NCI-H1105 treated with DMSO at 0.1 percent for 48 hours (cell line): ENCODE measurements at places on chromosomes 12 and 14.

GRCh38 chr12:62288328-62288727 lies 28.1 kb downstream of the USP15 start:
- no peak for DNase-seq

DNA sequence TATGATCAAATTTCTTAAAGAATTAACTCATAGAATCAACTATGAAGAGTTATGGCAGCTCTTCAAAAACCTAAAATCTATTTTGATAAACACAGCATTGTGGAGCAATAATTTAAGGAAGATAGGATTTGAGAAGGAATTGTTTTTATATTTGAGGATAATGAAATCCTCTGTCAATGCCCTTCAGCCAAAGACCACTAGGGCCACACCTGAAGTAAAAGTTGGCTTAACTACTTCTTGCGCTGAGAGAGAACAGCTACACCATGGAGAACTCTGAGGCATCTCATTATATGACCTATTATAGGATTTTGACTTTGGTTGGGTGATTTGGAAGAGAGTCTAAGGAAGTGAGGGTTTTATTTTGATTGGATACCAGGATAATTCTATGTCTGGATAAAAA lies 237.2 kb downstream of the TMTC2 start:
- no peak for DNase-seq

DNA sequence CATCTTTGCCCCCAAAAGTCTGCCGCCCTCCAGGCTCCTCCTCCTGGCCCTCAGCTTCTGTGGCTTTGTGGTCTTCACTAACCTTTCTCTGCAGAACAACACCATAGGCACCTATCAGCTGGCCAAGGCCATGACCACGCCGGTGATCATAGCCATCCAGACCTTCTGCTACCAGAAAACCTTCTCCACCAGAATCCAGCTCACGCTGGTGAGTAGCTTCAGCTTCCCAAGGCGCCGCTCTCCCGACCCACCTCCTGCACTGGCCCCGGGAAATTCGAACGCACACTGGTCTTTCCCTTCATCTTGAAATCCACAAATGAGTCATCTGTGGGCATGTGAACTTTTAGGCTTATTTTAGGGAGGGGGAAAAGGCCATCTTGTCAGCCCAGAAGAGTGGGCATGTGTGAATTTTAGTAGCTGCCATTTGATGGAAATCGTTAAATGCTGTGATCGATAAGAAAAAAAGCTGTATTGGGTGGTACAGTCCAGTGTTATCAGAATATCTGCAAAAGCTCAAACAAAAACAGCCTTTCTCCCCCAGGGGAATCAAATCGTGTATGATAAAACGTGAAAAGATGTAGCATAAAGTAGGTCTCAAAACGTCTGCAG lies 700 bp downstream of the SLC35E3 start:
- DNase-seq = peak; percentile 47

GRCh38 chr14:94239406-94239805 lies 53.7 kb downstream of the SERPINA10 start:
- DNase-seq = no peak

GRCh38 chr14:103257211-103257962 lies 76.7 kb upstream of the EIF5 start:
- peak; percentile 7 for DNase-seq

DNA sequence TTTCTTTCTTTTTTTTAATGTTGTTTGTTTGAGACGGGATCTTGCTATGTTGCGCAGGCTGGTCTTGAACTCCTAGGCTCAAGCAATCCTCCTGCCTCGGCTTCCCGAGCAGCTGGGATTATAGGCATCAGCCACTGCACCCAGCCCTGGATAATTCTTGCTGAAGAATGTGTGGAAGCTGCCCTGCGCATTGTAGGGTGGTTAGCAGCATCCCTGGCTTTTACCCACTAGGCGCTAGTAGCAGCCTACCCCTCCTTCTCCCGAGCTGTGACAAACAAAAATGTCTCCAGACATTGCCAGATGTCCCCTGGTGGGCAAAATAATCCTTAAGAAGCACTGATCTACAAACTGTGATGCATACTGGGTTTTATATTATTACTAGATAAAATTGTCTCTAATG lies 6.6 kb downstream of the DCAF4 start:
- DNase-seq = no peak

GRCh38 chr12:130164936-130165335 lies 2.7 kb downstream of the FZD10 start:
- no peak for DNase-seq

- DNase-seq = no peak
Measured at GRCh38 chr12:44457465-44457864, 418.6 kb downstream of the NELL2 start.

- DNase-seq = no peak
Measured at GRCh38 chr12:48163150-48163747, 5.9 kb upstream of the ASB8 start.

GRCh38 chr12:124694250-124694649 lies 126.8 kb upstream of the NCOR2 start:
- no peak for DNase-seq

DNA sequence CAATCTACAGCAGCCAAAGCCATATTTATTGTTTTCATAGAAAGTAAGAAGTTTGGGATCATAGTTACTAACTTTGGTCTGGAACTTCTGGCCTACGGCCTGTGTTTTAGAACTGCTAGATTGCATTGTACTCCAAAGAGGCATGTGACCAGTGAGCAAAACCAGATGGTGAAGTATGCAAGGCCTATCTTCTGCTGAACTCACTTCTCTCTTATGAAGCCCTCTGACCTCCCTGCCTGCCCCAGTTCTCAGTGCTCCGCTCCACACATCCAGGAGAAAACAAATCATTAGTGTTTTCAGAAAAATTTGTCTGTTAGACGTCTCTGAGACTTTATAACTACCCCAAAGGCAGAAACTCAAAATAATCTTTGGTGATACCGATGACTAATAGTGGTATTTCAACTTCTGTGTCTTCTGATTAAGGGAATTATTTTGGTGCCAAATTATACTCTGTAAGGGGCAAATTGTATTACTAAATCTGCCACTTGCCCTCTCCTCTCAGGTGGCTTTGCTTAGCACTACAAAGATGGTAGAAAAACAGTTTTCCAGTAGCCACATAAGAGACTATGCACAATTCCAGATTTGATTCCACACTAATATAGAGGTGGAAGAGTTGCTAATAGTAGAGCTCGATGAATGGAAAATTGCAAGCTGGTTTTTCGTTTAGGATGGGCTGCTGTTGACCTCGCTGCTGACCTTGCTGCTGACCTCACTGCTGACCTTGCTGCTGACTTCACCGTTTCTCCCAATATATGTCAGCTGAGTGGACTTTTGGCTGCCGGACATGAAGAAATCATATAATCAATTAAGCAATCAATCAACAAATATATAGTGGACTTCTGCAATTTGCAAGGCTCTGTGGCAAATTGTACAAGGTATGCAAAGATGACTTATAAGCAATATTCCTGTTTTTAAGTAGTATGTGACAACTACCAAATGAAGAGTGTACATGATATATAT lies 147.5 kb downstream of the KITLG start:
- no peak for DNase-seq

DNA sequence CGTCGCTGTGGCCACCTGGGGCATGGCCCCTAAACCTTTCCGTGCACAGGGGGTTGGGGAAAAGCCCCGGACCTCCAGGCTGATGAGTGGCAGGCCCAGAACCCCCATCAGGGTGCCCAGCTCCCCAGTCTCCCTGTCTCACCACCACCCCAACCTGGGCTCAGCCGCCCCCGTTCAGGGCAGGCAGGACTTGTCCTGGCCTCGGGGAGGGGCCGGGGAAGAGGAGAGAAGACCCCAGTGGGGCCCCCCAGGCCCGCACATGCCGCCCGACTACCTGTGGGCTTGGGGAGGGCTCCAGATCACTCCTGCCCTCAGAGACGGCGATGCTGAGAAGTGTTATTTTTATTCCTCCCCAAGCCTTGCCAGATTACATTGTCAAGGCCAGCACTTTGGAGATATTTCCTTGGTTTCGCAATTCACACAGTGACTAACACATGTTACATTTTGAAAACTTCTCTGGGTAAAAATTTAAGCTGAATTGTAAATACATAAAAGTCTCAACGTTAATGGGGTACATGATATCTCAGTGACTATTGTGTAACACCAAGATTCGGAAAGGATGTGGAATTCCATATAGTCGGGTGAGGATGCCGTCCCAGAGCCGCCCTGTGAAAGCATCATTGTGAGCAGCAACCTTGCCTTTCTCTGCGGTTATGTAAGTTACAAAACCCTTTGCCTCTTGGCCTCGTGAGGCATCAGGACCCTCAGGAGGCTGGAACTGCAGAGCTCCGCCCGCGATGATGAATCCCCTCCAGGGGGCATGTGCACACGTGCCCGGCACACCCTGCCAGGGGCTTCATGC lies 85.6 kb upstream of the DIO3 start:
- no peak for DNase-seq

DNA sequence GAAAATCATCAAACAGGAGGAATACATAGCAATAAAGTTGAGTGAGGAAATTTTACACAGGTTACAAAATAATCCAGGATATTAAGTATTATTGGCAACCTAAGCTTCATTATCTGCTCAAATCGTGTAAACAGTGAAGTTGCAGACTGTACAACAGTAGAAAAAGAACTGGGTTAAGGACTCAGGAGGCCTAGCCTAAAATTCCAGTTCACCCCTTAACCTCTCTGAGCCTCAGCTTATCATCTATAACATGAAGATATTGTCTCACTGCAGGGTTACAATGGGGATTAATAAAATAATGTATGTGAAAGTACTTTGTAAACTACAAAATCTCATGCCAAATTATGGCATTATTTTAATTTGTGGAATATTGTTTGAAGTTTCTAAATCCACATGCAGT lies 26.0 kb downstream of the DDHD1 start:
- no peak for DNase-seq

- no peak for DNase-seq
Measured at GRCh38 chr12:79655036-79655435, 35.7 kb downstream of the PAWR start.

DNA sequence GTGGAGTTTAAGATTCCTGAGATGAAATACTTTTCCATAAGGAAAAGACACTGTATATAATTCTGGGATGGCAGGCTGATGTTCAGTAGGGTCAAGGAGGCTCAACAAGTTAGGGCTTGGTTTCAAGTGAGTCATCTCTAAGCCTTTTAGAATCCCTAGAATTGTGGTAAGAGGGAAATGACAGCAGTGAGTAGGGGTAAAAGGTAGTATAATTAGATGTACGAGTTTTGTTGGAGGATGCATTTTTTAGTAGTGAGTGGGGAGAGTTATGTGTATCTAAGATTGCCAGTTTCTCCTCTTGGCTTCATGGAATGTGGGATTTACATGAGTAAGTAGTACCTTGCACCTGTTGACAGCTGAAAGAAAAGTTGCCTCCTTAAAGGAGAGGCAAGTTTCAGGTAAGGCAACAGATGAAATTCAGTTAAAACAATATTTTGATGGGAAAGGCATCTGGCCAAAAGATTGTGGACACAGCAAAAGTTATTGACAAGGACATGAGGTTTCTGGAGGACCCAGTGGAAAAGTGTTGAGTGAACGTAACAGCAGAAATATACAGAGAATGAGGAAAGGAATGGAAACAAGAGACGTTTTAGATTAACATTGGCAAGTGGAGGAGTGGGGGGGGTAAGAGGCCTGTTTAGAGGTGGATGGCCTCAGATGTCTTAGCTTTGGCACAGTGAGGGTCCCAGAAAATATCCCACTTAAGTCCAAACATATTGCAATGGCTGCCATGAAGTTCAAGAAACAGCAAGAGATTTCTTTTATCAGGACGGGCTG lies 21.8 kb downstream of the LMO3 start:
- DNase-seq = no peak

GRCh38 chr12:67797185-67797741 lies 148.7 kb downstream of the DYRK2 start:
- DNase-seq = no peak

DNA sequence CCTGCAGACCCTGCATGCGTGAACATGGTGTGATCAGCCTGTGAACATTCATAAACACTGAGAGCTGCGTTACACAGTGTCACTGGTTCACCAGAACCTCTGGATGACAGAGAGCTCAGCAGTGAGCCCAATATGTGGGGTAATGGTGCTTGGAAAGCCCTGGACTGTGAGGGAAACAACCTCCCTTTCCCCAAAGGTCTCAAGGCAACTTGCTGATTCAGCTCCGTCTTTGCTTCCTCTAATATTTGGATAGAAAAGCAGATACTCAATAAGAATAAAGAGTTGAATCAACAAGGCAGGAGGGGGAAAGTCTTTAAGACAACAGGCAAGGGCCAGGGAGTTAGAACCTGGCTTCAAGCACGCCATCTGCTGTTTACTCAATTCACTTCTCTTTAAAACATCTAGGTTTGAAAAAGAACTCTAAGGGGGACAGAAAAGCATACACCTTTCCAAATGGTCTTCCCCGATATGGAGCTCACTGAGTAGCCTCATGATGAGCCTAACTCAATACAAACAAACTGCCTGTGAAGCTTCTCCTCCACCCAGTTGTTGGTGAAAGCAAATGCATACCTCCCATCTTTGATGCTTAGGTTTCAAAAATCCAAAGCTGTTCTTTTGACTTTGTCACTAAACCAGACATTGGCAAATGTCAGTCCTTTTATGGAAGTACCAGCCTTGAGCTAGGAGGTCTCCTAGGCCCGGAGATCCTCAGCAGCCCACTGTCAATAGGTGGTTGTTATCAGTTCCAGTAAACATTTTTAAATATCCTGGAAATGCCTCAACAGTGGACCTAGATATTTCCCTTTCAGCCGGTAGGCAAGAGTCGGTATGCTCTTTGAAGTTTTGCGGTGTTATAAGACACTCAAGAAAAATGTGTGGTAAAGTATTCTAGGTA lies 76.1 kb downstream of the SAMD4A start:
- no peak for DNase-seq

DNA sequence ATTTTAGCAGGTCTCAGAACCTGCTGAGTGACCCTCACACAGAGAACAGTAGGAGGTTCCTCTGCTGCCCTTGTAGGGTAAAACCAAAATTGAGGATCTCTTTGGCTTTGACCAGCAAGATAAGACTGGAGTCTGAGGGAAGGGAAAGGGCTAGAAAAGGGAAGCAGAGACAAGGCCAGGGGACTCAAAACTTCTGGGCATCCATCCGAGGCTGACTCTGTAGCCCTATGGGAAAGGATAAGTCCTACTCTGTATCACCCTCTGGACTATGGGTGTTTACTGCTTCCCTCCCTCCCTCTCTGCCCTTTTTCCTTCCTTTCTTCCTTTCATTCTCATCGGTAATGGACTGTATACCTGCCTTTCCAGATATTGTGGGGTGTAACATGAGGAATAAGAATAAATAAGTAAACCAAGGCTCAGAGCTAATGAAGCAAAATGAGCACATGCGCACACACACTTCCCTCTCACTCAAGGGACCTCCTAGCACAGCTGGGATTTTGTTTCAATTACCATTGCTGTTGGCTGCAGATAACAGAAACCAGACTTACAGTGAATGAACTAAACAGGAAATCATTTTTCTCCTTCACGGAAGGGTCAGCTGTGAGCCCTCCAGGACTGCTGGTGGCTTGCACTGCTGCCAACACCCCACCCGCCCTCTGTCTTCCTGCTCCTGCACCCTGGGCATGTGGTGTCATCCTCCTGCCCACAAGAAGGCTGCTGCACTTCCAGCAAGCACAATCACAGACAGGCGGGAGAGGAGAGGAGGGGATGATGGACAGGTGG lies 404.4 kb upstream of the CCDC196 start:
- DNase-seq = no peak

- DNase-seq = no peak
Measured at GRCh38 chr14:89589400-89590118, 172.5 kb upstream of the FOXN3 start.
